ENCODE measurements at places on chromosomes 11 and 22.

GRCh38 chr11:115663790-115664189 lies 159.6 kb upstream of the CADM1 start:
- no peak for DNase-seq

DNA sequence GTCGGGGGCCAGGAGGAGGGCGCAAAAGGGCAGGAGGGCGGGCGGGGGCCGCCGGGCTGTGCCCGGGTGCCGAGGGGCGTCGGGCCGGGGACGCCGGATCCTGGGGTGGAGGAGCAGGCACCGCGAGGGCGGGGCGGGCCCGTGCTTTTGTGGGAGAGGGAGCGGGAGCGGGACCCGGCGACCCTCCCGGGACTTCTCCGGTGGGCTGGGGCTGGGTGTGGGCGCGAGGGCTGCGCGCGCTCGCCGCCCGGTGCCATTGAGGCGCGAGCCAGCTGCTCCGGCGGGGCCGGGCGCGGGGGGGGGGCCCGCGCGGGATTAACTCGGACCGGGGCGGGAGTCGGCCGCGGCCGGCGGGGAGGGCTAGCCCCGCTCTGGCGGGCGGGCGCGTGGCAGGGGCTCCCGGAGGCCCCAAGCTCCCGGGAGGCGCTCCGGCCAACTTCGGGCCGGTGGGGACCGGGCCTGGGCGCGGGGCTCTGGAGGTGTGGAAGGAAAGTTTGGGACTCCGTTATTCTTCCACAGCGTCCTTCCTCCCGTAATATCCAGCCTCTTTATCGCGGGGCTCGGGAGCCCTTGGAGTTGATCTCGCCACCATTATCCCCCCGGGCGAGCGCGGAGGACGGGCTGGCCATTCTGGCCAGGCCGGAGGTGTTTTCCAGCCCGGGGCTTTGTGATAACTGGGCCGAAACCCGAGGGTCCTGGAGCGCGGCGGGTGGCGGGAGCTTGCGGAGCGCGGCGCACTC lies 936 bp downstream of the CECR2 start:
- no peak for DNase-seq

DNA sequence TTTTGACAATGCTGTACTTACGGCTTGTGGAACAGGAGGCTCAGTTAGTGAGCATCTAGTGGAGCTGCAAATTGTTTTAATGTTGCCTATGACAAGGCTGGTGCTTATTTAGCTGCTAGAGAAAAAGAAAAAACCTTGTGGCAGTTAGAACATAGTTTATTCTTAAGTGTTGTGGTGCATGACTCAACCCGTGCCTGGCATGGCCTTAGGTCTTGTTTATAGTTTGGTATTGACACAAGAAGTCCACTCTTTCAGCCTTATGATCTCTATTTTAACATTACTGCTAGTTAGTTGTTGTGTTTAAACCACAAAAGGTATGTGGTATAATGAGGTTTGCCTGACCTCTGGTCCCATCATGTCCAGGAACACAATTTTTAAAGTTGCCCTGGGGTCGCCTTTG lies 744.6 kb downstream of the FAM181B start:
- DNase-seq, result no peak

DNA sequence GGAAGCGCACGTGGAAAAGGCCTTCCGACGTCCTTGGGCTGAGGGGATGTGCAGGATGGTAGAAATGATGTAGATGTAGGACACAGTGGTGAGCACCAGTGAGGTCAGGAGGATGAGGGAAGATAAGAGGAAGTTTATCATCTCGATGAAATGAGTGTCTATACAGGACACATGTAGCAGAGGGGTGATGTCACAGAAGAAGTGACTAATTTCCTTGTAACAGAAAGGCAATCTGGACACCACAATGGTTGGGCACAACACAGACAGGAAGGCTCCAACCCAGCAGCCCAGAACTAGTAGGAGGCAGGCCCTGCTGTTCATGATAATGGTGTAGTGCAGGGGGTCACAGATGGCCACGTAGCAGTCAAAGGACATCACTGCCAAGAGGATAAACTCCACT lies 35.0 kb upstream of the OR6M1 start:
- no peak for DNase-seq

GRCh38 chr22:49856343-49856742 lies 2.7 kb downstream of the ZBED4 start:
- DNase-seq, result no peak

DNA sequence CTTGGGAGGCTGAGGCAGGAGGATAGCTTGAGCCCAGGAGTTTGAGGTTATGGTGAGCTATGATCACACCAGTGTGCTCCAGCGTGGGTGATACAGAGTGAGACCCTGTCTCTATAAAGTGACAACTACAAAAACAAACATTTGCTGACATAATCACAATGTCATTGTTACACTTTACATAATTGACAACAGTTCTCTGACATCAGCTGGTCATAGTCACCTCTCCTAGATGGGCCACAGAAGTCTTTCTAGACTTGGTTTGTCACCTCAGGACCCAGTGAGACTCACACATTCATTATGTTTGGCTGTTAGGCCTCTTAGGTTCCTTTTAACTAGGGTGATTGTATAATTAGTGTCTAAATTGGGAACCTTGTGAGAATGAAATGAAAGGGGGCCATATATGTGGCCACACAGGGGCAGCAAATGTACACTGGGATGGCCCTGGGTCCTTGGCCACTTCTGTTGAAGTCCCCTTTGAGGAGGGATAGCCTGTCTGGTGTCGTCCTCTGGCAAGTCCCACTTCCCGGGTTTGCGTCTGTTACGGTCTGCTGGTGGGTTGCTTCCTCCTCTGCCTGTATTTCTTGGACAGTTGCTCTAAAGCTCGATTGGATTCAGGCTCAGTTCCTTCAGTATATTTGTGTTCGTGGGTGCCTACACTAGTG lies 5.8 kb upstream of the PPIL2 start:
- no peak for DNase-seq

- no peak for DNase-seq
These were observed 83.7 kb downstream of the TRIM29 start for GRCh38 chr11:120054016-120054752.

DNA sequence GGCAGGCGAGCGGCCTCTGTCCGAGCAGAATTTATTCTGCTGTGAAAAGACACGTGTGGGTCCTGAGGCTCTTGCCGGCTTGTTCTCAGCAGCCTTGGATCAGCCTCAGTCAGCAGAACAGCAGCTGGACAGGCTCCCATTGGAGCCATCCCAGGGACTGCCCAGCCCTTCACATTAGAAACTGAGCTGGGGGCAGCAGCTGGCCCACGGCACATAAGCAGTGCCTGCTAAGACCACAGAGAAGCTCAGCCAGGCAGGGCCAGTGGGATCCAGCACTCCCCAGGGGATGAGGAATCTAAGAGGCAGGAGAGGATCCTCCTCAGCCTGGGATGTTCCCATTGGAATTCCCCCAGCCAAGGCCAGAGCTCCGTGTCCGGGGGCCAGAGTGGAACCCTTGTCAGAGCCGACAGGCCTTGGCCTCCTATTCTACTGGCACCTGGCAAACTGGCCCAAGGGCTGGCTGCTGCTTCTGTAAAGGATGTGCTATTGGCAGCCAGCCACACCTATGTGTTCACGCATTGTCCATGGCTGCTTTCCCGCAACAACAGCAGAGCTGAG lies 18.2 kb downstream of the RTN4R start:
- DNase-seq, result no peak

DNA sequence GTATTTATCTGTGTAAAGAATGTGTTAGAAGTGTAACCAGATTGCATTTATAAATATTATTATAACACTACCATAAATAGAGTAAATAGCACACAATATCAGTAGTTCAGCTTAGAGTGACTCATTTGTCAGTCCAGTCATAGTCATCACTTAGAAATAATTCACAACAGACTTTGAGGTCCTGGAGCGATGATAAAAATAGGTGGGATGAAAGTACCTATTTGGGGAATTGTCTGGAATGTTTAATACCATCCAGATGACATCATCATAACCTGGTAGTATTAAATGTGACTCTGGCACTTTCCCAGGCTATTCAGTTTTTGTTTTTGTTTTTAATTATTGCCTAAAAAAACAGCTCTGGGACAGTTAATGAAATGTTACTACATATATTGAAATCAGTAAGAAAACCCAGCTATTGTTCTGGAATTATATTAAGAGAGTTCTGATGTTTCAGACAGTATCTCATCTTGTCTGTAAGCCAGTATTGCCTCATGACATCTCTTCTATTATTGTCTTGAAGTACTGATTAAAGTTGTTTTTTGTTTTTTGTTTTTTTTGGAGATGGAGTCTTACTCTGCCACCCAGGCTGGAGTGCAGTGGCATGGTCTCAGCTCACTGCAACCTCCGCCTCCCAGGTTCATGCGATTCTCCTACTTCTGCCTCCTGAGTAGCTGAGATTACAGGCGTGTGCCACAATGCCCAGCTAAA lies 74.8 kb downstream of the SIK2 start:
- DNase-seq, result no peak

DNA sequence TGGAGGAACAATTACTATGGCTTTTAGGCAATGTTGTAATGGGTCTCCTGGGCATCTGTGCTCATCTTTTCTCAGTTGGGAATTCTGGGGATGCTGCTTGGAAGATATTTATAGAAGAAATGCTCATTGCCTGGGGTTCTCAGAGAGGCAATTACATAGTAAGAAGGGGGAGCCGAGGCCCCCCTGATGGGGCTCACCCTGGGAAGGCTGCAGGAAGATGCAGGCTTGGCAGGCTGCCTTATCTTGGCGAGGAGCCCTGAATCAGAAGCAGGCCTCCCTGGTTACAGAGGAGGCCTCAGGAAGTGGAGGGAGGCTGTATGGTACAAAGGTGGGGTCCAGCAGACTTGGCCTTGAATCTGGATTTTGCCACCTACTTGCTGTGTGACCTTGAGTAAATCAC lies 60.6 kb upstream of the CRYBB3 start:
- no peak for DNase-seq

DNA sequence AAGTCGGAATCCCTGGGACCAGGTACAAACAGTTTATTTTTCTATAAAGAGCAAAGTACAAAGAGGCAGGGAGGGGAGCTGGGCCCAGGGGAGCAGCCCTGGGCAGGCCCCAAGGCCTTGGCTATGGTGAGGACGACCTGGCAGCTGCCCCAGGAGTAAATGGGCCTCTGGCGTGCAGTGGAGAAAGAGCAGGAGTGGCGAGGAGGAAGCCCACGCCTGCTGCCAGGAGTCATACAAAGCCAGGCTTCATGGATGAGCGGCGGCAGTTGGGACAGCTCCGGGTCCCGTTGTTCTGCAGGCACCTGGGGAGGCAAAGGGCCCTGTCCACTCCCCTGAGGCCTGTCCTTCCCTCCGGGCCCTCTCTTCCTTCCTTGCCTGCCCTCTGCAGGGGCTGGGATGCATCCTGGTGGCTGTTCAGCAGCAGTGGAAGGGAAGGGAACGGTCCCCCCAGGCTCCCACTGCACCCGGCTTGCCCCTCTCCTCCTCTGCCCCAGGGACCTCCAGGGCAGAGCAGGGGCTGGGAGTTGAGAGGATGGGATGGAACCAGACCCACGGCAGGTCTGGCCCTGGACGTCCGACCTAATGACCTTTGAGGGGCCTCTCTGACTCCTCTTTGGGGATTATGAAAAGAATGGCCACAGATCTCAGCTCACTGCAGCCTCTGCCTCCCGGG lies 11.1 kb downstream of the RAPSN start:
- DNase-seq, result no peak

DNA sequence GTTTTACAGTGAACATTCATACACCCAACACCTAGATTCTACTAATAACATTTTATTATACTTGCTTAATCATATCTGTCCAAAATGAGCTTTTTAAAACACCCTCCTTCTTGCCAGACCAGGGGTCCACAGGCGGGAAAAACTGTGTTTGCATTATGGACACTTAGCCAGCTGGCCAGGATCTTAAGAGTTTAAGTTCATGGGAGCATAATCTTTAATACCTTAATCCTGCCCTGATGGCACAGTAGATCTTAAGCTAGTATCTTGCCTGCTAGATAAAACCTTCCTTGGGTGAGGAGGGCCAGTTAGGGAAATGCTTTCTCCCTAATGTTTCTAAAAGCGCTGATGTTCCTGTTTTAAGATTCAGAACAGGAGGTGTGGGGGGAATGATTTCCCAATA lies 13.1 kb upstream of the CCDC134 start:
- no peak for DNase-seq

DNA sequence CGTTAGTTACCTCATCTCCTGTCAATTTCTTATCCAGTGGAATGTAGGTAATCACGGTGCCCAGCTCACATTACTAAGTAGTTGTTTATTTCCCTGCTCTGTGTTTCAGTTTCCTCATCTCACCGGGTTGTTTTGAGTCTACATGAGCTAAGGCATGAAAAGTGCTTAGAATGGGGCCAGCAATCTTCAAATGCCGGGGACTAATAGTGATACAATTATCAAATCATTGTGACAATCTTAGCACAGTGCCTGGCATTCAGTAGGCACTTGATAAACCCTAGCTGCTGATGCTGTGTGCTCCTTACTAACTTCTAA lies 53.3 kb upstream of the CD5 start:
- DNase-seq, result no peak

DNA sequence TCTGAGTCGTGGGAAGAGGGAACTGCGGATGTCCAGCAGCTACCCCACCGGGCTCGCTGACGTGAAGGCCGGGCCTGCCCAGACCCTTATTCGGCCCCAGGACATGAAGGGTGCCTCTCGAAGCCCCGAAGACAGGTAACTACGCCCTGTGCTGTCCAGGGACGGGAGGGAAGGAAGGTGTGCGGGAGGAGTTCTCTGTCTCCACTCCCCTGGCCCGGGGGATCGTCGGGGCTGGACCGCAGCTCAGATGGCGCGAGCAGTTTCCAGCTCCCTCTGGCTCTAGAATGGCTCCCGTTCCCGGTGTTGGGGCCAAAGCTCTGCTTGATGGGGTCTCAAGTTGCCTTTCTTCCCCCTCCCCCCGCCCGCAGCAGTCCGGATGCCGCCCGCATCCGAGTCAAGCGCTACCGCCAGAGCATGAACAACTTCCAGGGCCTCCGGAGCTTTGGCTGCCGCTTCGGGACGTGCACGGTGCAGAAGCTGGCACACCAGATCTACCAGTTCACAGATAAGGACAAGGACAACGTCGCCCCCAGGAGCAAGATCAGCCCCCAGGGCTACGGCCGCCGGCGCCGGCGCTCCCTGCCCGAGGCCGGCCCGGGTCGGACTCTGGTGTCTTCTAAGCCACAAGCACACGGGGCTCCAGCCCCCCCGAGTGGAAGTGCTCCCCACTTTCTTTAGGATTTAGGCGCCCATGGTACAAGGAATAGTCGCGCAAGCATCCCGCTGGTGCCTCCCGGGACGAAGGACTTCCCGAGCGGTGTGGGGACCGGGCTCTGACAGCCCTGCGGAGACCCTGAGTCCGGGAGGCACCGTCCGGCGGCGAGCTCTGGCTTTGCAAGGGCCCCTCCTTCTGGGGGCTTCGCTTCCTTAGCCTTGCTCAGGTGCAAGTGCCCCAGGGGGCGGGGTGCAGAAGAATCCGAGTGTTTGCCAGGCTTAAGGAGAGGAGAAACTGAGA lies 1.4 kb downstream of the ADM start:
- no peak for DNase-seq

Measured in omental fat pad (tissue), 4 donors.